ENCODE measurements at places on chromosomes 13 and 19. TPM values are rescaled to one million over a fixed set of nuclear protein-coding genes. Genes with fewer than 3 reads are reported as not detected.

- no peak for DNase-seq
Measured at GRCh38 chr13:36214163-36214921, at the start of gene SOHLH2. SOHLH2 (minus strand) TSS chr13:36214556; CDS start chr13:36214526, 30 bp downstream.

DNA sequence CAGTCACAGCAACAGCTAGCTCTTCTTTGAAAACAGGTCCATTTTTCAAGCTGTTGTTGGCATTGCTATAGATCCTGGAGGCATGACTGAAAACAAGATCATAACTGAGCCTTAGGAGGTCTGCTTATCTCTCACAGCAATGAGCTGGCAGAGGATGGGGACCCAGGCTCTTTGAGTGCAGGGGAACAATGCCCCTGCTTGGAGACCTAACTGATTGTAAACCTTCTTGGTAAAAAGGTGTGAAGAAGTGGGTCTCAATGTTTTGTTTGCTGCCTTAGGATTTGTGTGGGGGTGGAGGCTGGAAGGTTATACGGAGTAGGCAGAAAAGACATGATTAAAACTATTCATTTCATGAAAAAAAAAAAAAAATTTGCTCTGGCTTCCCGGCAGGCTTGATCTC is 94.6 kb downstream of the EFNB2 start:
- DNase-seq = no peak

DNA sequence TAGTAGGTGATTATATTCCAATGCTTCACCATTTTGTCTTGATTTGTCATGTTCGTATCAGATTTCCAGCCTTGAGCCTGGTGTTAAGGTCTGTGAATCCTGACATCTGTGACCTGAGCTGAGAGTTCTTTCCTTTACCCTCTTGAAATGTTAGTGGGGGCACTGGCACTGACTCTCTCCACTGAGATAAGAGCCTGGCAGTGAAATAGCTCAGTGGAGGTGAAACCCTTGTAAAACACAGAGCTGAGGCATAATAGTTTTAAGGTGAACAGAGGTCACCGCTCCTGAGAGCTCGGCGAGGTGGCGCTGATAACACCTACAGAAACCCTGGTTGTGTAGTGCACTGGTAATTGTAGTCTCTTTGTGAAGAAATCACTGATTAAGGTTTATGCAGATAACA is 748.2 kb downstream of the DIAPH3 start:
- no peak for DNase-seq

- no peak for DNase-seq
Measured at GRCh38 chr13:80363890-80364503, 23.1 kb upstream of the SPRY2 start.

DNA sequence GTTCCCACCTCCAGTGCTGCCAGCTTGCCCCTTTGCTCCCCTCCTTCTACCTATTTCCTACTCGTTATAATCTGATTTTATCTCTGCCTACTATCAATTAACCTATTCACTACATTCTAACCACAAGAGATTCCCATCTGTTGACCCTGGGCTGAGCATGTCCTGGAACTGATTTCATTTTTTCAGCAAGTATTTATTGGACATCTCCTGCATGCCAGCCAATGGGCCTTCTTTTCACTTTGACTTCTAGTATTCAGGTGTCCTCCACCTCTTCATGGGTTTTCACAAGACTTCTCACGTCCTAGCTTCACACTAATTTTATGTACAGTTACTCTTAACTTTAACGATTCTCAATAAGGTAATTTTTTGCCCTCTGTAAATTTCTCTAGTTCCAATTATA is 282.7 kb upstream of the KLHL1 start:
- no peak for DNase-seq

DNA sequence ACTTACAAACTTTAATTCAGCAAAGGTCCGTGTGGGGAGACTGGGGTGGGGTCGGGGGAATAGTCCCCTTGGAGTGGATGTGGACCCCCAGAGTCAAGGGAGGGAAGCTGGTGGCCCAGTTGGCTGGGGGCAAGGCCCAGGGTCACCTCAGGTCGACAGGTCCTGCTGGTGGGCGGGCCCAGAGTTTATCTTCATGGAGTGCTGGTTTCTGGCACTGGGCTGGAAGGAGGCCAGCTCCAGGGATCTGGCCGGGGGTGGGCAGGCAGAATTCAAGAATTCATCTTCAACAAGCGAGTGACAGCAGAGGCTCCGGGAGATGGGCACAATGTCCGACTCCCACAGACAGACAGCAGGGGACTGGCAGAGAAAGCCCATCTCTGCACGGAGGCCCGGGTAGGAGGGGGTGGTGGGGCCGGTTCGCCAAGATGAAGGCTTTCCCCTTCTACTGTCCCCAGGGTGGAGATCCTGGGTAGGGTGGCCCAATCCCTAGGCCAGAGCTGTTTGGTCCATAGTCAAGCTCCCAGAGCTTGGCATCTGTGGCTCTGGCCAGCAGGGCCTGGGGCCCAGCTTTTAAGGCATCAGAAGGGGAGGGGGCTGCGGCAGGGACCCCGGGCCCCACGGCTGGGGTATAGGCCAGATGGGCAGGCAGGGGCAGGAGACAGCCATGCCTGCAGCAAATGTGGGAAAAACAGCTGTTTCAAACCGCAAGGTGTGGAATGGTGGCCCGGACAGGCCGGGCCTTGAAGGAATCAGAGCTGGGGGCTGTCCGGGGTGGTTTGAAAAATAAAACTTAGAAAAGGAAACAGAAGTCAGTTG is 622 bp upstream of the FDX2 start:
- DNase-seq = no peak

DNA sequence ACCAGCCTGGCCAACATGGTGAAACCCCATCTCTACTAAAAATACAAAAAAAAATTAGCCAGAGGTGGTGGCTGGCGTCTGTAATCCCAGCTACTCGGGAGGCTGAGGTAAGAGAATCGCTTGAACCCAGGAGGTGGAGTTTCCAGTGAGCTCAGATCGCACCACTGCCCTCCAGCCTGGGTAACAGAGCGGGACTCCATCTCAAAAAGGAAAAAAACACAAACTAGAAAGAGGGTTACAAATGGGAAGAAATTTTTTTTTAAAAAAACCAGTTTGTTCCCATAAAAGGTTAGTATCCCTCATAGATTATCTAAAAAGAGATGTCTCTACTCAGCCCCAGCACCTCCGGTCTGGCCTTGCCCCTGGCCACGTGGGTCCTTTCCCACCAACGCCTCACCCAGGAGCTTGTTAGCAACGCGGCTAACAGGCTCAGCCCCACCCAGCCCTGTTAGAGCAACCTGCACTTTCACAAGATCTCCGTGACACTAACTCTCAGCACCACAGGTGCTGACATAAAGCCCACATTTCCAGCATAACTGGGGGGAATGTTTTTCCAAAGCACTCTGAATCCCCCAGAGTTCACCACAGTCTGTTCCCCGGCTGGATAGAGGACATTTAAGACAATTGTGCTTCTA is 4.3 kb downstream of the DMKN start:
- DNase-seq = peak; percentile 26

- DNase-seq = no peak
Measured at GRCh38 chr13:45282994-45283393, 58.0 kb downstream of the TPT1 start.

- DNase-seq = no peak
Measured at GRCh38 chr19:19464339-19465098, 50.8 kb downstream of the TSSK6 start.

GRCh38 chr19:1210227-1210538 is 4.6 kb downstream of the STK11 start:
- no peak for DNase-seq

DNA sequence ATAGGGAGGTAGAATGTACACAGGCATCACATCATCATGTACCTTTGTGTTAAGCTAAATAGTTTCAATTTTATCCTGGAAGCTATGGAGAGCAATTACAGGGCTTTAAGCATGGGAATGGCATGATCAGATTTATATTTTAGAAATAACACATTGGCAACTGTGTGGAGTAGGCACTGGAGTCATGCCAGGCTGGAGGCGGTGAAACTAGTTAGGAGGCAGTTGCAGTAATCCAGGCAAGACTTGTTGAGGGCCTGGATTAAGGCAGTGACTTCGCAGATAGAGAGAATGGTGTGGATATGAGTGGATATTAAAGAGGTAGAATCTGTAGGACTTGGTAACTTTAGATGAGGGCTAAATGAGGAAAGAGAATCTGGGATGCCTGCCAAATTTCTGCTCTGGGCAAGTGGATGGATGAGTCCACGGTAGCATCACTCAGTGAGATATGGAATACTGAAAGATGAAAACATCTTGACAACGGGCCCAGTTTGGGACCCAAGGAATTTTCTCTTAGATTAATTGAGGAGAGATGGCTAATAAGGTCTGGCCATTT is 506.2 kb downstream of the FGF9 start:
- DNase-seq = no peak

DNA sequence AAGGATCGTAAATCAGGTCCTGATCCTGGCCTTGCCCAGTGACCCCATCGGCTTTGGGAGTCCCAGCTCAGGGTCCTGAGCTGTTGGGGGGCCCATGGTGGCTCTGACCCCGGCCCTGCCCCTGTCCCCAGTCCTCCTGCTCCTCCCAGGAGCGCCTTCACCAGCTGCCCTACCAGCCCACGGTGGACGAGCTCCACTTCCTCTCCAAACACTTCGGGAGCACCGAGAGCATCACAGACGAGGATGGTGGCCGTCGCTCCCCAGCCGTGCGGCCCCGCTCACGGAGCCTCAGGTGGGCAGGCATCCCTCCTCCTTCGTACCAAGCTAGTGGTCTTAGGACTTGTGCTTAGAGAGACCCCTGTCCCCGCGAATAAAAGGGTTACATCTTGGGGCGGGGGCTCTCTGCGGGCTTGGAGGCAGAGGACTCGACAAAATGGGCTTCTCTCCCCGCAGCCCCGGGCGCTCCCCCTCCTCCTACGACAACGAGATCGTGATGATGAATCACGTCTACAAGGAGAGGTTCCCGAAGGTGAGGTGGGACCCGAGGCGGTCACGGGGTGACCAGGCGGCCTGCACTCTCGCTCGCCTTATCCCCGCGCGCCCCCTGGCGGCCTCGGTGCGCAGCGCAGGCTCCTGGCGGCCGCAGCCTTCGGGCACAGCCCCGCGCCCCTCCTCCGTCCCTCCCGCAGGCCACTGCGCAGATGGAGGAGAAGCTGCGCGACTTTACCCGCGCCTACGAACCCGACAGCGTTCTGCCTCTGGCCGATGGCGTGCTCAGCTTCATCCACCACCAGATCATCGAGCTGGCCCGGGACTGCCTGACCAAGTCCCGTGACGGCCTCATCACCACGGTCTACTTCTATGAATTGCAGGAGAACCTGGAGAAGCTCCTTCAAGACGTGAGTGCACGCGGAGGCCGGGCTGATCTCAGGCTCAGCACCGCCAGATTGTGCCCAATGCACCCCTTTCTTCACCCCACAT is 9.1 kb downstream of the MAST1 start:
- DNase-seq = peak; percentile 90

- no peak for DNase-seq
Measured at GRCh38 chr13:39349391-39349960, 253.5 kb downstream of the LHFPL6 start.

- DNase-seq = no peak
Measured at GRCh38 chr13:61339054-61339621, 76.5 kb downstream of the PCDH20 start.

GRCh38 chr13:71090990-71091389 is 776.0 kb downstream of the DACH1 start:
- DNase-seq = no peak

DNA sequence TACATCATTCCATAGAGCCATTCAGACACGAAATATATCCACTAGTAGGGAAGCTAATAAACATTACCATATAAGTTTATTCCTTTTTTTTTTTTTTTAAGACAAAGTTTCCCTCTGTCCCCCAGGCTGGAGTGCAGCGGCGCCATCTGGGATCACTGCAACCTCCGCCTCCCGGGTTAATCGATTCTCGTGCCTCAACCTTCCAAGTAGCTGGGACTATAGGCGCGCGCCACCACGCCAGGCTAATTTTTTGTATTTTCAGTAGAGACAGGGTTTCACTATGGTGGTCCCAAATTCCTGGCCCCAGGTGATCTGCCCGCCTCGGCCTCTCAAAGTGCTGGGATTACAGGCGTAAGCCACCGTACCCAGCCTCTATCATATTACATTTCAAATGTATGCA is 612 bp upstream of the ZNF154 start:
- no peak for DNase-seq

- no peak for DNase-seq
Measured at GRCh38 chr13:39353988-39354387, 249.0 kb downstream of the LHFPL6 start.

GRCh38 chr13:113458253-113459065 is 5.2 kb upstream of the ADPRHL1 start:
- no peak for DNase-seq

GRCh38 chr13:26618726-26619125 is 61.2 kb downstream of the WASF3 start:
- DNase-seq = no peak

DNA sequence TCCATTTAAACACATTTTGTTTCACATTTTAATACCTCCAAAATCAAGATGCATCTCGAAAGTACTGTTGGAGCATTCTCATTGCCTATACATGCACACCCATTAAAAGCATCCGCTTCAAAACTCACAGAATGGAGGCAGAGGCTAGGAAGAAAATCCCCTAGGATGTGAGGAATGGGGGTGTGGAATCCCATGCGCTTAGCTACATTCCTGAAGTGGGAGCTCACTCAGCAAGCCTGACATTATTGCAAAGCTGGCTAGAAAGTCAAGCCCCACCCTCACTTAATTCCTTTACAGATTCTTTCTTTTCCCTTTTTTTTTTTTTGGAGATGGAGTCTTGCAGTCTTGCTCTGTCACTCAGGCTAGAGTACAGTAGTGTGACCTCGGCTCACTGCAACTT is 4.6 kb upstream of the FAM32A start:
- no peak for DNase-seq

DNA sequence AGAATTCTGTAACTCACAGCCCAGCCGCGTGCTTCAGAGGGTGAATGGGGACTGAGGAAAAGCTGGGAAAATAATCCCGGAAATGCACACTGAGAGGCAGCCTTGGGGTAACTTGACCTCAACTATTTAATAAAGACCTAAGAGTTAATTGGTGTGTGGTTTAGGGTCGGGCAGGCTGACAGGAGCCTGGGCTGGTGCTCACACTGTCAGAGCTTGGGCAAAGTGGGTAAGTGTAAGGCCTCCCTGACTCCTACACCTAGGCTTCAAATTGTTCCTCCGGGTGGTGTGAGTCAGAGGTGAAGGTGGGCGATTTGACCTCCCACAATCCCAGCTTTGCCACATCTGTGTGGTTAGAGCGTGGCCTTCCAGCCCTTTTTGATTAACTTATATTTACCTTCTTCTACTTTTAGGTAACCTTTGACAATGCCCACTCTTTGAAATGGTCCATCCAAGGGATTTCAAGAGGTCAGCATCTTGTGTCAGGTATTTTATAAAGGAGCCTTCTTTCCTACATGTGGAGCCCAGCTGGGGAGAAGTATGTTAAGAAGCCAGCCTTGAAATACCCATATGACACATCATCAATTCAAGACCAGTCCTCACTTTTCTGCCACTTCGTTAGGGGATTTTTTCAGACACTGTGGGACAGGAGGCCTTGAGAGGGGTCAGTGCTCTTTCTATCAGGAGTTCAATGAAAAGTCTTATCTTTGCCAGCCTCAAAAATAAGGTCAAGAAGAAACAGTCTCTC is 114.2 kb downstream of the NUFIP1 start:
- DNase-seq = no peak

- no peak for DNase-seq
Measured at GRCh38 chr13:76189882-76190519, 553.9 kb downstream of the LMO7 start.

- peak; percentile 81 for DNase-seq
Measured at GRCh38 chr19:47863514-47863936, 4.5 kb downstream of the TPRX2 start.

The GFY gene
- not detected for total RNA-seq

The ZSCAN4 gene
- total RNA-seq = 0.14 TPM

The CYP4F11 gene
- total RNA-seq = not detected

The SIGLEC5 gene
- total RNA-seq = not detected

The FPR3 gene
- not detected for total RNA-seq

The RYR1 gene
- total RNA-seq = 0.19 TPM
